Activated gamma-delta T cell treated with anti-CD3 and anti-CD28 coated beads, Interleukin-2, amount 50 U/mL, for 16 hours (primary cell): ENCODE measurements at places on chromosomes 5 and 9.

GRCh38 chr9:27771803-27772545 lies 198.7 kb upstream of the C9orf72 start:
- no peak for DNase-seq

DNA sequence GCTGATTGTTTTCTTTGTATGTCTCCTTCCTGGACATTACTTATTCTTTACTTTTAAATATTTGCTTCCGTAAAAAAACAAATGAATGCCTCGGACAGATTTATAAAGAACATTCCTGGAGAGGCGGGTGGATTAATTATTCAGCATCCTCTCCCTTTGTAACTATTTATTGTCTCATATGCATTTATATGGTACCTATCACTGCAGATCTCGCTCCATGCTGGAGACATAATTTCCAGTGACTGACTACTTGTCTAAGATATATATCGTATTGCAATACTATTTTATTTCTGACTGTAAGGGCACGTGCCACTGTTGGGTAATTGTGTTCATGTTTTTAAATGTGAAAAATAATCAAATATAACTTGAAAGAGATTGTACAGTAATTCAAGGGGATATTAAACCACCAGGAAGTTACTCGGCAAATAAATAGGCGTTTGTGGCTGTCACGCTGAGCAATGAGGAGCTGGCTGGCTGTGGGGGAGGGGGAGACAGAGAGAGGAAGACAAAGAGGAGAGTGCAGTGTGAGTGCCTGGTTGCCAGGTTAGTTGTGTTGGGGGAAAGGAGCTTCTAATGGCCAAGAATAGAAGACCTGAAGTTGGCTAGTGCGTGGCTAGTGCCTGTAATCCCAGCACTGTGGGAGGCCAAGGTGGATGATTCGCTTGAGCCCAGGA lies 131.8 kb upstream of the GABRP start:
- DNase-seq, result no peak

- no peak for DNase-seq
Observed at GRCh38 chr5:123174916-123175481, 86.0 kb downstream of the PRDM6 start.

- no peak for DNase-seq
Observed at GRCh38 chr9:86557918-86558317, 203.7 kb upstream of the TUT7 start.

DNA sequence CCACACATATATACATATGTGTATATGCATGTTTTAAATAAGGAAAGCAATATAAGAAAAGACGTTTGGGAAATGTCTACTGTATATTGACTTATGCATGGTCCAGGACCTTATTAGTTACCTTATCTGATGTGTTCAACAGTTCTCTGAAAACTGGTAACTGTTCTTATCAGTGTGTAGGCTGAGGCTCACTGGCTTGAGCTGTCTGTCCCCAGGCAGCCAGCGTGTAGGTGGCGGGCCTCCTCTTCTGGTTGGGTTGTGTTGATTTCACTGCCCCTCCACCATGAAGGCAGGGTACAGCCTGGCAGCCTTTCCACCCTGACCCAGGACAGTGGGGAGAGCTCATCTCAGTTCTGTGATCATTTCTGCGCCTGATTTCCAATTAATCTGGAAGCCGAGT lies 38.7 kb upstream of the SEMA4D start:
- DNase-seq, result no peak
